ENCODE measurements at places on chromosomes 3 and 15. TPM values are rescaled to one million over a fixed set of nuclear protein-coding genes. Genes with fewer than 3 reads are reported as not detected.

CALML4 gene
- total RNA-seq = 4.5 TPM

KCNMB2 gene
- total RNA-seq = not detected

SENP8 gene
- 1.1 TPM for total RNA-seq

YEATS2 gene
- total RNA-seq = 18.2 TPM

CLRN1 gene
- not detected for total RNA-seq

DNA sequence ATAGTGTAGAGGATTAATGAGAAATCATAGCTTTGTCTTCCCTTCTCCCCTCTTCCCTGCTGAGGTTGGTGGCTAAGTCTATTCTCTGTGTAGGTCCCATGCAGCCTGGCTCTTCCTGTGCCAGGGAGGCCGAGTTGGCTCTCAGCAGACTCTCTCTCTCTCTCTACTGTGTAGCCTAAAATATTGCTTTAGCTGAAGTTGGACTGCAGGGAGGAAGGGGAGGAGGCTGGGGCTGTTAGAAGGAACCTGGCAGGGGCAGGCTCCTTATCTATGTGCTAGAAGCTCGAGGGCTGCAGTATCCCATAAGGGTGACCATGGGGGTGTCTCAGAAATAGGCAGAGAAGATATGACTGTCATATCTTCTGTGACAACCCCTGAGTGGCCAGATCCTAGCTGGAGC is 160.8 kb downstream of the EPHB1 start:
- DNase-seq = no peak

DNA sequence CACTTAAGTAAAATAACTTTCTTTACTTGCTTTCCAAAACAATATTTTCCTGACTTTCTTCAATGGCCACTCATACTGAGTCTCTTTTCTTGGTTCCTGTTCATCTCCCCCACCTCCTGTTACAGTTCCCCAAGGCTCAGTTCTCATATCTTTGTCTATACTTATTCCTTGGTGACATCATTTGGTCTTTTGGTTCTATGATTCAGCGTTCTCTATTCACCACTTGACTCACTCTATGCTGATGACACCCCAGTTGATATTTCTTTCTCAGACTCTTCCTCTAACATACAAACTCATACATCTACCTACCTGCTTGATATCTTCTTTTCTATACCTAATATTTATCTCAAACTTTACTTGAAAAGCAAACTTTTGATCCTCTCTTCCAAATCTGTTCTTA is 85.0 kb upstream of the P3H2 start:
- DNase-seq = peak; percentile 96

GRCh38 chr15:55695432-55695831 is 47.5 kb downstream of the PRTG start:
- DNase-seq = no peak

GRCh38 chr3:149954812-149955211 is 15.9 kb downstream of the PFN2 start:
- DNase-seq = no peak
